ENCODE measurements at places on chromosomes 6 and 20.
A peak's percentile ranks its signal among the peaks of the same experiment; 100 is the strongest.

GRCh38 chr6:106122938-106123656, 37.0 kb downstream of the PRDM1 start:
- no peak for DNase-seq

GRCh38 chr6:143759666-143760065, 81.9 kb downstream of the PHACTR2 start:
- DNase-seq = no peak

DNA sequence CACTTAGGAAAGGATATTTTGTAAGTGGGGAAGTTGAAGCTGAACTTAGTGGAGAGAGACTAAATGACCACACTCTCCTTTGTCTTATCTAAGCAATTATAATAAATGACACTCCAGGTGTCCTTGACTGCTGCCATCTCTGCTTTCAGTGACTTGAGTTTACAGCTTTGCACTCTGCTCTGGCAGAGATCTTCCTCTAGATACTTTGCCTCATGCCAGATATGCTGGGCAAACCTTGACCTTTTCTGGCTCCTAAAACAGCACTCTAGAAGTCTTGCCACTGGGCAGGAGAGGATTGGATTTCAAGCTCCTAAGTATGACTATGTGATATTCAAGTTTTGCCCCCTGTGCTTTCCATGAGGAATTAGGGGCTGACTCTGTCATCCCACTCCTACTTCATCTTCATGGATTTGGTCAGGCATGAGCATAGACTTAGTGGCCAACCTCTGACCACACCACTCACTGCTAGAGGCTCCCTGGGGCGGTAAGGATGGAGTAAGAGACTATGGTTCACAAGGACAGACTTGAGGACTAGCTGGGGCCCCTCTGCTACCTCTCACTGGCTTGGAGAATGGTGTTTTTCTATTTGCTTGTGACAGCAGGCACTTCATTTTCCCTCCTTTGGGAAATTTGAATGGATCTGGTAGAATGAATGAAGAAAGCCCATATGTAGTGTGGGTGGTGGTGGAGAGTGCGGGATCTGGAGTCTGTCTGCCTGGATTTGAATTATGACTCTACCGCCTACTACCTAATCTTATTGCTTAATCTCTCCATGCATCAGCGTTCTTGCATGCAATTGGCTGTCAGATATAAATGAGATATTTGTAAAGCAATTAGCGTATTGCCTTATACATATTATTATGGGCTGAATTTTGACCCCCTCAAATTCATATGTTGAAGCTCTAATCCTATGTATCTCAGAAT, 191.4 kb downstream of the REV3L start:
- no peak for DNase-seq

GRCh38 chr6:15399641-15400470, 154.0 kb downstream of the JARID2 start:
- DNase-seq = peak; percentile 57

DNA sequence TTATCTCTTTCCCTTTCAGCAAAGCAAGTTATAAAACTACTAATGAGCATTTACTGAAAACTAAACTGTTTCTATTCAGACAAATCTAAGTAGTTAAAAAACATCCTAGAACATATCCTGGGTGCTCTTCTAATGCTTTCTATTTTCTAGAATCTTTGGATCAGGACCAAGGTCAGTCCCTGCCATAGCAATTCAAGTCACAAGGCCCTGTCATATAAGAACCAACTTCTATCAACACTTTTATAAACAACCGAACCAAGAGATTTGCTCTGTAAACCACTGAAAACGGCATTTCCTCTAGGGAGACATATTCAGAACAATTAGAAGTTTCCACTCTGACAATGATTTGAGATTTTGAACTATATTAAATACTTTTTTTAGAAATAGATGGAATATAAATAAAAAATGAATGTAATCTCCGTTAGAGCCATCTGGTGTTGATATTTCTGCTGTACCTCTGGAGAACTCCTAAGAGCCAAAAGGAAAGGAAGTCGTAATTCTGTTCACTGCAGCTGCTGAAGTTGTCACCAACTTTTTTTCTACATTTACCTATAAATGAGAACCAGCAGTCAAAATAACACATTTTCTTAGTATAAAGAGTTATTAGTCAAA, 51.4 kb upstream of the LGSN start:
- no peak for DNase-seq

DNA sequence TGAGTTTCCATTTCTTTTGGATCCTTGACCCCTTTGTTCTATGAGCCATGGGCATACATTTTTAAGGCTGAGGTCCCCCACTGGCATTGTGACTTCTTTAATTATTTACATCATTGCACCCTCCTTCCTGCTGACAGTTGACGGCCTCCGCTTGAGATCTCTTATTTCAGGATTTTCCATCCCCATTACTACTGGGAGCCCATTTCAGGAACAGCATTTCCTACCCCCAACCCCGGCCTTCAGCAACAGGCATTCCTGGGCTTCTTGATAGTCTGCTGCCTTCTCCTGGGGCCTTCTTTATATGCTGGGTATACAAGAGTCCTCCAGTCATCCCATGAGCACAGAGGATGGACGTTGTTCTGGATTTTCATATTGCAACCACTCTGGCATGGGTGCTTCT, 3.8 kb downstream of the ULBP1 start:
- no peak for DNase-seq

DNA sequence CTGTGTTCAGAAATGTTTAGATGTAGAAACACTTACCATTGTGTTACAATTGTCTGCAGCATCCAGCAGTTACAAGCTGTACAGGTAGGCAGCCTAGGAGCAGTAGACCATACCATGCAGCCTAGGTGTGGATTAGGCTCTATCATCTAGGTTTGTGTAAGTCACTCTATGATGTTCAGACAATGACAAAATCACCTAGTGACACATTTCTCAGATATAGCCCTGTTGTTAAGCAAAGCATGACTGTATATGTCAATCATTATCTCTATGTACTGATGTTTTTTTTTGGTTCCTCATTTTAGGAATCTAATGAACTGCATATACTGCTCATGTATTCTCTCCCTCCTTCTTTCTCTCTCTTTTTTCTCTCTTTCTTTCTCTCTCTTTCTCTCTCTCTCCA, 22.2 kb downstream of the CST8 start:
- DNase-seq = no peak

DNA sequence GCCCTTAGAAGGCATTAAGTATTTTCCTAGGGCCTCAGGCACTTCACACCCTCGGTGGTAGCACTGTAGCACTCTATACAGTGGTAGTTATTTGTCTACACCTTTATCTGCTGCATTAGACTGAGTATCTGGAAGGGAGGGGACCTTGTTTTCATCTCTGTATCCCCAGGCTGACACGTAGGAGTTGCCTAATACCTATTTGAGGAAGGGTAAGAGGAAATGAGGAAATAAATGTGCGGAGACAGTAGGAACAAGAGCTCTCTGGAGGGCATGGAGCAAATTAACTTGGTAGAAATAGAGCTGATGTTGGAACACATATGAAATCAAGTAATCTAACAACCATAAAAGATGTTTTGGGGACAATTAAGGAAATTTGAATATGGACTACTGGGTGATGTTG, 3.9 kb downstream of the CNPY3 start:
- no peak for DNase-seq

DNA sequence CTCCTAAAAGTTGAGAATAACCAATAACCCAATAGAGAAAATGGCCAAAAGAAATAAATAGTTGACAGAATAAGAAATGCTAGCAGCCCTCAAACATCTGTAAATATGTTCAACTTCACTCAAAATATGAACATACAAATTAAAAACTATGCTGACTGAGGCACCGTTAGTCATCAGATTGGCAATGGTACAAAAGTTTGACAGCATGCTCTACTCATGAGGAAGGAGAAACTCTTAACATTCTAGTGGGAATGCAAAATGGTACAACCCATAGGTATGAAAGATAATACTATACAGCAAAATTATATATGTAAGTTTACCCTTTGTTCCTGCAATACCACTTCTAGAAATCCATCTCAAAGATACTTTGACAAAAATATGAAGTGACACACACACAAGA, 1.6 kb upstream of the ZSCAN12 start:
- DNase-seq = no peak

DNA sequence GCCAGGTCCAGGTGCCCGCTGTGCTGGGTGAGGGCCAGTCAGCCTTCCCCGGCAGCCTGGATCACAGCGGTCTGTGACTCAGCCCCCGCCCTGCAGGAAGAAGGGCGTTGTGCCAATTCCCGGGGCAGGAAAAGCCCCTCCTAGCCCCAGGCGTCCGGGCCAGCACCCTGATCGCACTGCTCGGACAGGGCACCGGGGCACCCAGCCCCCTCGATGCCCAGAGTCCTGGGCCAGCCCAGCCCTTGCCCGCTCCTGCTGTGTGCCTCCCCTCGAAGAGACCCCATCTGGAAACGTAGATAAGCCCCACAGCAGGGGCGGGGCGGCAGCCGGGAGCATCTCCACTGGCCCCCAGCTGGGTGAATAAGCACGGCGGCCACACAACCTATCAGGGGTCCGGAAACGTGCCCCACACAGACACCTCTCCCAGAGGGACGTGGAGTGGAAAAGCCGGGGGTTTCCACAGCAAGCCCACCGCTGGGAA, 9.9 kb downstream of the LAMA5 start:
- DNase-seq = no peak

DNA sequence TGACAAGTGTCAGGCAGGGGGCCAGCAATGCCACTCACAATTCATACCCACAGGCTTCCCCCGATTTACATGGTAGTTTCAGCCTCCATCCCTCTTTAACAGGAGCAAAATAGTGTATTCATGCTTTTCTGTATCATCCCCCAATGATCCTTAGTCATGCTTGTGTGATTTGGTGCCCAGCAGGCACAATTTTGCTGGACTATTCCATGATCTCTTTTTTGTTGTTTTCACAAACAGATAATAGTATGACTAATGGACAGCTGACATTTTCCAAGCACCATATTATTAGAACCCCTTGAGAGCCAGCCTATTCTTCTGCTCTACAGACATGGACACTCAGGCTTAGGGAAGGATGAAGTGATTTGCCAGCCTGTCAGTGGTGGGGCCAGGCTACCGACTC, 128.2 kb upstream of the RIPOR2 start:
- no peak for DNase-seq

DNA sequence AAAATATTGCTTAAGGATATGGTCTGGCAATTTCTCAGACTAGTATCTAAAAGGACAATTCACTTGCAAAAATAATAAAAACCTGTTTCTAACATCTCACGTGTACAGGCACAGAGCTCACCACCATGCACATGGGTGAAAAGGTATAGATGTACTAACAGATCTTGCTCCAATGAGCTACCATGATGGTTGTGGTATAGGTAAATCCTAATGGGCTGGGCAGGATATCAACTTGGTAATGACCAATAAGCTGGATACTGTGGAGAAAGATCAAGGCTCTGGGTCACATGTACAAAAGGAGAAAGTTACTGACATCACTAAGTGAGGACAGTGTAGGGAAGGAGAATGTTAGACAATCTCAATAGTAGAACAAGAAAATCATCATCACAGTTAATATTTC, 111.0 kb upstream of the NUP153 start:
- DNase-seq = no peak

DNA sequence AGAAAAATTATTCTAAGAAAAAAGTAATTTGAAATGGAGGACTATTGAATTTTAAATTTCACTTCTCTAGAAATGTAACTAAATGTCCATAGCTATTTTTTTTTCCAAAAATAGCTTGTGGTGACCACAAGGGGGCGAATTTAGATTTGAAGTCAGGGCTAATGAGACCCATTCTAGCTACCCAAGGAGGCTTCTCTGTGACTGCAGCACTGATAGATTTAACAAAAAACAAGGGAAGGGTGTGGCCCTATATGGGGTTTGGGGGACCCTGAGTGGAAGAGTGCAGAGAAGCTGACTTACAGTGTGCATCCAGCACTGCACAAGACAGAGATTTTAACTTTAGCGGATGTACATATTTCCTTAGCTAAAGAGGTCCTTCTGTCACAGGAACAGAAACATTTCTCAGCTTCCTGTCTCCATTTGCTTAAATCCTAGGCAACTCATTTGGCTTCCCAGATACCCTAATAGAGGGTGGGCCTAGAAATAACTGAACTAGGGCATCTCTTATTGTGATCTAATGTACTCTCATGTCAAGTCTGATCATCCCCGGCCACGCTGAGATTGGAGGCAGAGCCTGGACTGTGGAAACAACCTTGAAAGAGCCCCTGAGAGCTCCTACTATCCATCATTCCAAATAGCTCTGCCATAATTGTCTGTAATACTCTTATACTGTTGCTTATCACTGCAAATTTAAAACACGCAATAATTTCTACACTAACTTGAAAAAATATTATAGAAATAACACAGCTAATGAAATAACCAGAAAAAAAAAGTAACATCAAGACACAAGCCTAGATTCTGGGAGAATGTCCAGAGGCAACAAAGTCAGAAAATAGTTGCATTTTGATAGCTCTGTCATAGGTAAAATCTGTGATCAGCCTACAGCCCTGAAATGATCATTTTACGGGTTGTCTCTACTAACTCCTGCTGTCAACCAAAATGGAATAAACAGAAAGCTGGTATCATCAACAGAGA, 93.6 kb downstream of the SNAP91 start:
- peak; percentile 31 for DNase-seq

DNA sequence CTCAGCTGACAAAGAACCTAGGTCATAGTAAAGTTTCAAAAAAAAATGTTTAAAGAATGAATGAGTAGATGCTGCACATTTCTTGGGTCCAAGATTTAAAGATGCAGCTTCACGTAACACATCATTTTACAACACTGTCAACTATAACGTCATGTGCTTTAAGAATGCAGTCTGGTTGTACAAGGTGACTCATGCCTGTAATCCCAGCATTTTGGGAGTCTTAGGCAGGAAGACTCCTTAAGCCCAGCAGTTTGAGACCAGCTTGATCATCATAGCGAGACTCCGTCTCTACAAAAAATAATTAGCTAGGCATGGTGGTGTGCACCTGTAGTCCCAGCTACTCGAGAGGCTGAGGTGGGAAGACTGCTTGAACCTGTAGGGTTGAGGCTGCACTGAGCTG, 21.9 kb downstream of the SLC17A5 start:
- no peak for DNase-seq
